Stimulated activated CD8-positive, alpha-beta memory T cell treated with anti-CD3 and anti-CD28 coated beads, Interleukin-15, amount 100 ng/mL, for 48 hours (primary cell): ENCODE measurements at places on chromosomes 12 and 14.

GRCh38 chr14:77707355-77707723 is 484 bp downstream of the ALKBH1 start:
- no peak for DNase-seq

GRCh38 chr12:5172886-5173285 is 129.2 kb downstream of the KCNA5 start:
- DNase-seq, result no peak

GRCh38 chr14:31834616-31835015 is 242.5 kb upstream of the ARHGAP5 start:
- no peak for DNase-seq

DNA sequence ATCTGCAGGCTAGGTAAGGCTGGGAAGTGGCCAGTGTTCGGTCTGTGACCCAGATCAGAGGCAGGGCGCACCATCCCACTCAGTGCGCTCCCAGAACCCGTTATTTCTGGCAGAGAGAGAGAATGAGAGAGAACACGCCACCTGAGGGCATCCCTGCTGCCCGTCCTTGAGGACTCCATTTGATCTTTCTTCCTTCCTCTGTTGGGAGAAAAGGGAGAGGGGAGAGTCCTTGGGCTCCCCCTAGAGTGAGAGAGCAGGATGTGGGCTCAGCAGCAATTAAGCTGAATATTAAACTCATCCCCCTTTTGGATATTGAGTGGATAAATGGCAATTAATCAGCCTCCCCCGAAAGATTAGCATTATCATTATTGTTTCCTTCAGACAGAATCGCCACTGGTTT is 70.6 kb downstream of the IFT43 start:
- DNase-seq, result no peak

DNA sequence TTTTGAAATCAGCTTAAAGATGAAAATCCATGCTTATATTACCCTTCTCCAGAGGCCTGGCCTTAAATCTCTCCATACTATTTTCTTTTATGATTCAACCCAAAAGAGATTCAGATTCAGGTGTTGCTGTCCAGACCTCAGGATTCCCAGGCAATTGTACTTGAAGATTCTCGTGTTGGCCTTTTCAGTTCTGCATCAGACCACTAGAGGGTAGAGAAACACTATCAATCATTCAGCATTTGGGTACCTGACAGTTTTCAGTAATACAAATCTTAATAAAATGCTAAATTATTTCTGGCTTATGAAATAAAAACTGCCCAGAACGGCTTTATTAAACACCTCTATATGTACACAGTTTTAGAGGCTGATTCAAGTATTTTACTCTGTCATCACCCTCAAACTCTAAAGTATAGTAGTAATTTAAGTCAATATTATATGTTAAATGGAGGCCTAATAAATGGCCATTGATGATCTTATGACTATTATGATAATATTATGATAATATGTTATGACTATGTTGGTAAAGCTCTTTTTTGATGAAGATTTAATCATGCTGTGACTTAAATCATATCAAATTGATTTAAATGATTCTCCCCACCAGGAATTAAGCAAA is 301.1 kb downstream of the DUSP6 start:
- DNase-seq, result no peak

DNA sequence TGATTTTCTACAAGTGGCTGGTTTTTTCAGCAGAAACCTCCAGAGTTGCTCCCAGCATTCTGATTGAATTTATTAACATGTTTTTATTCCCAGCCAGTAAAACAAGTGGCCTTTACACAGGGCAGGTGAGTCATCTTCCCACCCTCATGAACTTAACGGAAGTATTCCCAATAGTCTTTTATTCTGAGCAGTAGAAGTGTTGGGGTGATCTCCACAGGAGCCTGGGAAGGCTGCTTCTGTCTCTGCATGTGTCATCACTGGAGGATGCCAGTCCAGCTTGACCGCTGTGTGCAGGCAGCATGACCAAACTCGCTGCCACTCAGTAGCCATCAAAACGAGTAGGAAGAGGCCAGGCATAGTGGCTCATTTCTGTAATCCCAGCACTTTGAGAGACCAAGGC is 13.4 kb upstream of the DNAH10 start:
- no peak for DNase-seq

DNA sequence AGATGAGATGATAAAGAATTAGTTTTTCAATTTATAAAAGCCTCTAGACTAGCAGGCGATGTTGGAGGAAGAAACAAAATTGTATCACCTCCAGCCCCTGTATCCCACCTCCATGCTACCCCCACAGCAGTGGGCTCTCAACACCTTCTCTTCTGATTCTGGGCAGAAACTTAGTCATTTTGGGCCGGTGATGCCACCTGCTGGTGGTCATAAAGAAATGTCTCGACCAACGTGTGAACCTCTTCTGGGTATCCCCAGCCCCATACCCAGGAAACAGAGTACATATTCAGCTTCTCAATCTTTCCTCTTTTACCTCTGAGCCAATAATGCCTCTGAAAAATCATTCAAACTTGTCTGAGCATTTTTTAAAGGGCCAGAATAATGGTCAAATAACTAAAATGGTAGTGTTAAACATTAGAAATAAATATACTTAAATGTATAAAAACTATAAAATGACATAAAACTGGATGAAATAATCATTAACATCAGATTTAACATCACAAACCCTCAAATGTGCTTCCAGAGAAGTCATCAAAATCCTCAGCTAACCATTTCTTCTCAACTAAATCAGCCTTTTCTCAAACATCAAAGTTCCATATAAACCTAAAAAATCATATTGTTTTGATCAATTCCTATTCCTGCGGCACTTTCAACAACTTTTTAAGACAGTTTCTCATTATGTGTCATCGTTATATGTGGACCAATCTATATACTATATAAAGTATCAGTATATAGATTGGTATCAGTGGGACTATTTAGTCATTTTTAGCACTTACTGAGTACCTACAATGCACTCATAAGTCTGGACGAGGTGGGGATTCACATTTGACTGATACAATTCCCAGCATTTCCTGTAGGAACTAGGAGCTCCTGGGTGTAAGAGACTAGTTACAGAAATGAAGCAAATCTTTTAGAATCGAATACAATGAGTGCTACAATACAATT is 69.4 kb downstream of the ATXN2 start:
- peak; percentile 42 for DNase-seq

GRCh38 chr12:100995771-100996170 is 201.2 kb downstream of the ANO4 start:
- no peak for DNase-seq

DNA sequence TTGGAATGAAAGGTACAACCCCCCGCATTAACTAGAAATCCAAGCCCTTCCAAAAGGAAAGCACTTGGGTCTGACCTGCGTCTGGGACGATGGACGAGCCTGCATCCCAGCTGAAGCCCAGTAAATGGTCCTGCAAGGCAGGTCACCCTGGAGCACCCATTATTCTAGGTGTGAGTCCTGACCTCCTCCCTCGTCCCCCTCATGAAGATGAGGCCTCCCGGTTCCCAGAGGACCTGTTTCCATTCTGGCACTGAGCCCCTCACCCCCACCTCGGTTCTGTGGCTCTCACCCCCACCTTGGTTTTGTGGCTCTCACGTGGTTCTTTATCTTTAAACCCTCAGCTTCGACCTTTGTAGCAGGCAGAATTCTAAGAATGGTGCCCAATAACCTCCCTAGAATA is 7.3 kb downstream of the IFI27 start:
- no peak for DNase-seq

GRCh38 chr14:76706811-76707210 is 54.5 kb upstream of the VASH1 start:
- DNase-seq, result no peak

GRCh38 chr12:73159954-73160353 is 887.8 kb downstream of the TRHDE start:
- DNase-seq, result no peak

DNA sequence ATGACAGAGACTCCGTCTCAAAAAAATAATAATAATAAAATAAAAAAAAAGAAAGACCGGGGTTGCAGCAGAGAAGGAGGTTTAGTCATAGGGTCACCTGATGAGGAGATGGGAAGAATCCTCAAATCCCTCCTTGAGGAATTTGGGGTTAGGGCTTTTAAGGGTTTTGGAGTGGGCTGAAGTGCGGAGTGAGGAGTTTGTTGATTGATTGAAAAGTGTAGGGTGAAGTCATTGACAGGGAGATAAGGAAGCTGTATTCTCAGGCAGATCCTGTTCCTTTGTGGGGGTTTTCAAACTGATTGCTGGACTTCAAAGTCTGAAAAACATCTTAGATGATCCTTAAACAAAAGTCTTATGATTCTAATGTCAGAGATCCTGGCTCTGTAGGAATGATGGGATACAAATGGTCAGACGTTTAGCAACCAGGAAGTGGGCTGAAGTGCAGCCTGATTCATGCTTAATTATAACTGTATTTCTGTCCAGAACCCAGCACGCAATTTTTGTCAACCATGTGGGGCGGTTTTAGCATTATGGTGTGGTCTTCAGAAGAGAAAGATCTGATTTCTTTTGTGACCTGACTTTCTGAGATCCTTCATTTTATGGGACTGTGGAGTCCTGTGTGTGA is 16.0 kb downstream of the FNTB start:
- DNase-seq, result no peak

DNA sequence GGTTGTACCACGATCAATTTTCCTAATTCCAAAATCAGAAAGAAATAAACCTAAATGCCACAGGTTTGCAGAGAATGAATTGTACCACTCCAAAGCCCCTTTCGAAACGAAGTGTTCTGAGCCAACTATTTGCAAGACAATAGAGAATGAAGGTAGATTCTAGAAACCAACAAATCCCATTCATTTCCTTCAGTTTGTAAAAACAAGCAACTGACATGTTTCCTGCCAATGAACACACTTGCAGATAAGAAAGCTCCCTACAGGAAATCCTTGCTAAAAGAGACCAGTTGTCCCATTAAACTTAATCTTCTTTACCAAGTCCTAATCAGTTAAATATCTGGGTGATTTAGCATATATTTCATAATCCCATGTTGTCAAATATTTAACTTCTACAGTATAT is 198.4 kb upstream of the FOXN3 start:
- DNase-seq, result no peak

DNA sequence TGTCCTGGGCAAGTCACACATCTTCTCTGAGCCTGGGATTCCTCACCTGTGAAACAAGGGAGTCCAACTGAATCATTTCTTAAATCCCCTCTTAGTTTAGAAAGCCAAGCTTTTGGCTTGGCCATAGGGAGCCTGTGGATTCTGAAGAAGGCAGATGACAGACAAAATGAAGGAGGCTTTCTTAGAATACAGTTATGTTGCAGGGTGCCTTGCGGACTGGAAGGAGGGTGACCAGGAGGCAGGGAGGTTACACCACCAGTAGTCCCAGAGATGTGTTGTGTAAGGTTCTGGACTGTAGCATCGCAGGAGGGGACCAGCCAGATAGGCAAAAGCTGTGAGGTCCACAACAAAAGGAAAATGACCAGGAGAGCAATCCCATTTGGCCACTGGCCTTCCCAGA is 8.2 kb upstream of the ACVR1B start:
- DNase-seq, result no peak

- no peak for DNase-seq
Observed at GRCh38 chr14:73794146-73794545, 57.5 kb upstream of the PTGR2 start.

DNA sequence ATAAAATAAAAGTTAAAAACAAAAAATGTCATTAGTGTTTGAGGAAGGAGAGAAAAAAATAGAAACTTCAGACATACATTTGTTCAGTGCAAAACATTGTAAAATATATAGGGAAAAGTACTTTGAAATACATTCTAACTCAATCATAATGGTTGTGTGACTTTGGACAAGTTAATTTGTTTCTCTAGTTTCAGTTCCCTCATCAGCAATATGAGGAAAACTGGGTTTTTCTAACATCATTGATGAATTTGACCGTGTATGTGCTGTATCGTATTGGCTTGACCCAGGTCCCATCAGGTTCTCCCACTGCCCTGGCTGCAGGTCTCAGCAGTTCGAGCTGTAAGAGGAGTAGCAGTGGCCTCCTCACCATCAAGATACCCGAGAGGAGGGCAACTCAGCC is 173.9 kb upstream of the ATF7IP start:
- DNase-seq, result no peak

DNA sequence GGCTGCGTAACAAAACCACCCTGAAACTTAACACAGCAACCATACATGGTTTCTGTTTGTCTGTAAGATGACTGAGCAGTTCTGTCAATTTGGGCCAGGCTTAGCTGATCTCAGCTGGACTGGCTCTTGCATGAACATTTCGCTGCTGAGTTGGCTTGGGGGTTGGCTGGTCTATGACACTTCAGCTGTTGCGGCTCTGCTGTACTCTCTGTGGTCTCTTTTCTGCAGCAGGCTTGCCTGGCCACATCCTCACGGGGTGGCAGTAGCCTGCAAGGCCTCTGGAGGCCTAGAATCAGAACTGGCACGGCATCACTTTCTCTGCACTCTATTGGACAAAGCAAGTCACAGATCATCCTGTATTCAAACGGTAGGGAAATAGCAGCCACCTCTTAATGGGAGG is 216.2 kb downstream of the BCL11B start:
- DNase-seq, result peak; percentile 66

- no peak for DNase-seq
Observed at GRCh38 chr12:82805812-82806497, 119.2 kb downstream of the TMTC2 start.

DNA sequence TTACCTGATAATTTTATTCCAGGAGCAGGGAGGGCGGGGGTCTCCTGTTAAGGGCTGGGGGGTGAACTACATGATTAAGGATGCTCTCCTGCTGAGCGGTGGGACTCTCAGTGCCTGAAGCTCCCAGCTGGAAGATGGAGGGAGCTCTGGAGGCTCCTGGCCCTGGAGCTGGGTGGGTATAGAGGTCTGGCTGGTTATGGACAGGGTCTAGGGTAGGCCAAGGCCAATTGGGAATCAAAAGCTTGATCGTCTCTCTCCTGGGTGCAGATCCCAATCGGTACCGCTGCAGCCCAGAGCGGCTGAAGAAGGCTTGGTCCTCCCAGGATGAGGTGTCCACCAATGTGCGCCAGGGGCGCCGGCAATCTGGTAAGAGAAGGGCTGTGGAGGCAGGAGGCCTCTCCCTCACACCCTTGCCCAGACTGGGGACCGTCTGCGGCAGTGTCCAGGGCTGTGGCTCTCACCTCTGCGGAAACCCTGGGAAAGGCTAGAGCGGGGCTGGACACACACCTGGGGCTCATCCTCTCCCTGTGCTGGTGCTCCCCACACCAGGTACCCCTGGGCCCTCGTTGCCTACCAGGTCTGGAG is 28.4 kb downstream of the PLEKHG3 start:
- DNase-seq, result no peak

DNA sequence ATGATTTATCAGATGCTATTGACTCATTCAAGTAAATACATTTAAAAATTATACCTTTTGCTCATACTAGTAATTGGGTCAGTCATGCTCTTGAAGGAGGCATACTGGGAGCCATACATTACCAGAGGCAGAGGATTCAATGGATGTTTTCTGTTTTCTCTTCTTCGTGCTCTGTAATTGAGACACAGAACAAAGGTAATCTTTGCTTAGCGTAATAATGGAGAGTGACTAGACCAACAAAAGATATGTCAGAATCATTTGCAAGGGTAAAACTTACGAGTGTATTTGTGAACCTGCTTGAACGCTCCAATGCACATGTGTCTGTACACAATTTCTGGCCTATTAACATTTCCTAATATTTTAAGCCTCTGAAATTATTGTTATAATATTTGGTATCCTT is 296.4 kb downstream of the FOXG1 start:
- no peak for DNase-seq

- no peak for DNase-seq
Observed at GRCh38 chr14:69715725-69716477, 51.0 kb upstream of the SRSF5 start.

GRCh38 chr12:92656911-92657310 is 45.9 kb upstream of the PLEKHG7 start:
- no peak for DNase-seq
